Activated CD4-positive, CD25-positive, alpha-beta regulatory T cell (primary cell): ENCODE measurements at places on chromosomes 3 and 15.

DNA sequence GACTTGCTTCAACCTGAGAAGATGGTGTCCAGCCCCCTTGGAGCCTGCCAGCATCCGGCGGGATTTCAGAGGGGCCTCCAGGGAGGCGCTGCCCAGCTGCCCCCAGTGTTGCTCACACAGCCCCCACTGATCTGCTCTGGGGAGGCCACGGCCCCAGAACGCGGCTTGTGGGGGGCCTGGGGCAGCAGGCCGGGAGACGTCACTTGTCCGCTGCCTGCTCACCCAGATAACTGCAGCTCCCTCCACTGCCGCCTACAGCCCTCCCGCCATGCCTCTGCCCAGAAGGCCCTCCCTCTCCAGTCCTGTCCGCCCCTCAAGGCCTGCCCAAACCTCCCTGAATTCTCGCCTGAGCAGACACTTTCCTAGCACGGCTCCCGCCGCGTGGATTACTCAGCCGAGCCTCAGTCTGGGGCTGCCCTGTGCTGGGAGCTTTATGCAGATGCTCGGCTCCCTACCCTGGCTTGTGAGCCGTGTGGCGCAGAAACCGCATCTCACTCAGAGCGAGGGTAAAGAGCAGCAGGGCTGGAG lies 17.2 kb upstream of the ADIPOQ start:
- no peak for DNase-seq

DNA sequence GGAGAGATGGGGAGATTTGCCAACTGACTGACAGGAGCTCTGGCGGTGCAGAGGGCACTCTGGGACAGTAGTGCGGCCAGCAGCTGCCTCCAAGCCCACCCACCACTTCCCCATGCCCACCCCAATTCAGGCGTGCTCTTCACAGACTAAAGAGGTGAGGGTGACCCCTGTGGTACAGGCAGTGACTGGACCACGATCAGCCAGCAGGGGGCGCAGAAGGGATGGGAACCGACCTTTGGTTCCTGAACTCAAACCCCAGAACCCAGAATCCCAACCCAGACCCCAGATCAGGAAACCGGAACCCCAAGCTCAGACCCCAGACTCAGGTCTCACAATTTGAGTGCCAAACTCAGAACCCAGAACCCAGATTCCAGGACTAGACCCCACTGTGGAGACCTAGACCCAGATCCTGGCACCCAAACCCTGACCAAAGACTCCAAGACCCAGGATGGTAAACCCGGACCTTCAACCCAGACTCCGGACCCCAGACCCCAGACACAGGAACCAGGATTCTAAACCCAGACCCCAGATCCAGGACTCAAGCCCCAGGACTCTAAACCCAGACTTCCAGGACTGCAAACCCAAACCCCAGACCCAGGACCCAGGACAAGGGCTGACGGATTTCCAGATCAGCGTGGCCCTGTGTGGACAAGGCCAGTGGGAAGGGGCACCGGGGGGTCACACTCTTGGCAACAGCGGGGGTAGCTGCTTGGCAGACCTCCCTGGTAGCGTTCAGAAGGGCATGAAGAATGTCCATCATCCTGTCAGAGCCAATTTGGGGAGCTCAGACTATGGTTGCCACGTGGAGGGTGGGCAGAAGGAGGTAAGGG lies 3.7 kb upstream of the MYL3 start:
- peak; percentile 91 for DNase-seq

DNA sequence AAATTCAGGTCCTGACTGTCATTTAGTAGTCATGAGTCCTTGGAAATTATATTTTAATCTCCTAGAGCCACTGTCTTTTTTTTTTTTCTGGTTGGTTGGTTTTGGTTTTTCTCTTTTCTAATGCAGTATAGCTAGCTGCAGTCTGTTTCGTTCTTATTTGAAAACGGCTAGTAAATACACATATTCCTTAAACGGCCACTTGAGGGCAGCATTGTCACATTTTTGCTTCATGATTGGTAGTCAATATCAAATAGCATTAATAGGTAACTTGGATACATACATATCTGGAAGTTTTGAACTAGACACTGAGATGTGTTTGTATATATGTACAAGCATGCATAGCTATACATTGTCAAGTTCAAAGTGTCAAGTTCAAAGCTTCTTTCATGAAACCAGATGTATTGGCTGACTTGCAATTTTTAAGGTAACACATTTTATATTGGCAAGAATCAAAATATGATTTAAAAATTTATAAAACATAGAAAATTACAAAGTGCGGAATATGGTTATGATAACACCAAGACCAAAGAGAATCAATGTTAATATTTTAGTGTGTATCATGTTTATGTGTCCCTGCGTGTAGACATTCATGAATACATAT lies 22.5 kb downstream of the GABRA5 start:
- DNase-seq: no peak

DNA sequence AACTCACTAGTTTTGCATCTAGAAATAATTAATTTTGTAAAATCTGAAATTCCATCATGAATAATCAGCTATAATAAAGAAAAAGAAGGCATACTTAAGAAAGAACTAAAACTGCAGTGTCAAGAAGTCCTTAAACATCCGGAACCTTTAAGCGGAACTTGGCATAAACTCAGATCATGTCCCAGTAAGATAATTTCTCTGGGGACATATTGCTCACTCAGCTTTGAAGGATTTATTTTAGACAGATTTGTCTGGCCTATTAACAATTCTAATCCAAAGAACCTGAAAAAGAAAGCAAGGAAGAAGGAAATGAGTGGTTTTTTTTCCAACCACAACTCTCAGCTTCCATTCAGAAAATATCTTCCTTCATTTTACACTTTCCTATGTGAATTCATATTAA lies 850.3 kb downstream of the ROBO1 start:
- DNase-seq: no peak

DNA sequence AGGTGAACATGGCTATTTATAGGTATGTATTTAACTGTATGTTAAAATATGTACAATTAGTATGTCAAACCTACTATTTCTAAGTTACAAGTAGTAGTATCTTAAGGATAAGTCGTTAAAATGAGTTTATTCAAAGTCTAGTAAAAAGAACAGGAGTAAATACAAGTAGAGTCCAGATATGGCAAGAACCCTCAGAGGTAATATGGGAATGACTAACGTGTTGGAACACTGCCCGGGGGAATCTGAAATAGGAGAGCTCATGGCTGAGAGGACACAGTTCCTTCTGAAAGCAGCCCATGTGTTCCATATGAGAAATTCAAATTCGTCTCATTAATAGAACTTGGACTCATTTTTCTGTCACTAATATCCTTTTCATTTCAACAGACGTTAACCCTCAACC lies 158.8 kb downstream of the CLSTN2 start:
- DNase-seq: no peak

- no peak for DNase-seq
These were observed 501.3 kb upstream of the TPRG1 start for GRCh38 chr3:188670446-188670845.

DNA sequence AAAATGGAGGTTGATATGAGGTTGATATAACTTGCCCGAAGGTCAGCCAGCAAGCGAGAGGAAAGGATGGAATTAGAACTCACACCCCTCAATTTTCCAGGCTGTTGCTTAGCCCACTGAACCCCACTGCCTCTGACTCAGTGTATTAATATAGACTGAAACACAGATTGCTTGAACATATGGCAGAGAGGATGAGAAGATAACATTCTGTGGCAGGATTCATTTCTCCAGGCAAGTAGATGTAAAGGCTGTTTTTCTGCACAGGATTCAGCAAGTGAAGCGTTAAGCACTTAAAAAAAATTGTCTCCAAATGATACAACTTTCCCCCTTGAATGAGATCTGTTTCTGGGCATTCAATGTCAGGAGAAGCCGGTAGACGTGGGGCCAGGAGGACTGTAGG lies 335.2 kb downstream of the GAP43 start:
- no peak for DNase-seq

GRCh38 chr3:12681089-12681942 lies 17.4 kb upstream of the RAF1 start:
- DNase-seq: no peak

GRCh38 chr3:74353039-74353438 lies 261.4 kb downstream of the CNTN3 start:
- DNase-seq: no peak

DNA sequence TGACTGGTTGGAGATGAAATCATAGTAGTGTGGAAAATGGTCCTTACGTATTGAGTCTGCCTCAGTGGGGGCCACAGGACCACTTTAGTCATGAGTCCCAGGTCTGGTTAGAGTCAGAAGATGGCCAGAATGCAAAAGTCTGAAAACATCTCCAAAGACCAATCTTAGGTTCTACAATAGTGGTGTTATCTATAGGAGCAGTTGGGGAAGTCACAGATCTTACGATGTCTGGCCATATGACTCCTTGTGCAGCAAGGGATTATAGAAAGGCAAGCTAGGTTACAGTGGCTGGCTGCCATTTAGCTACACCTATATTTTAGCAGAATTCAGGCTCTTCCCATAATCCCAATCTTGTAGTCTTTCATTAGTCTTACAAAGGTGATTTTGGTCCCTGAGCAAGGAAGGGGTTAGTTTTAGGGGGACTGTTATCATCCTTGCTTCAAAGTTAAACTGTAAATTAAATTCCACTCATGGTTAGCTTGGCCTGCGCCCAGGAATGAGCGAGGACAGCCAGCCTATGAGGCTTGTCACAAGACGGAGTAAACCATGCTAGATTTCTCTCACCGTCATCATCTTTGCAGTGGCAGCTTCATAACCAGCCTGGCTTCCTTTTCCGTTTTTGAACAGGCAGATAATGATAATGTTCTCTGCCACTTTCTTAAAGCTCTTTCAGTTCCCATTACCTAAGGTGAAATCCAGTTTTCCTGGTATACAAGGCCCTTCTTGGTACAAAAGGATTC lies 134.1 kb downstream of the VPS8 start:
- no peak for DNase-seq

- DNase-seq: no peak
These were observed 12.4 kb downstream of the OTOL1 start for GRCh38 chr3:161508852-161509477.

- no peak for DNase-seq
These were observed 14.9 kb upstream of the RBSN start for GRCh38 chr3:15113884-15114283.
